A172 (cell line): ENCODE measurements at places on chromosomes 5 and 9.
A peak's percentile ranks its signal among the peaks of the same experiment; 100 is the strongest.

- DNase-seq: peak; percentile 21
Observed at GRCh38 chr9:114153761-114154599, 1.4 kb upstream of the COL27A1 start.

- DNase-seq: peak; percentile 71
Observed at GRCh38 chr9:127898433-127899127, 823 bp downstream of the ST6GALNAC6 start.

DNA sequence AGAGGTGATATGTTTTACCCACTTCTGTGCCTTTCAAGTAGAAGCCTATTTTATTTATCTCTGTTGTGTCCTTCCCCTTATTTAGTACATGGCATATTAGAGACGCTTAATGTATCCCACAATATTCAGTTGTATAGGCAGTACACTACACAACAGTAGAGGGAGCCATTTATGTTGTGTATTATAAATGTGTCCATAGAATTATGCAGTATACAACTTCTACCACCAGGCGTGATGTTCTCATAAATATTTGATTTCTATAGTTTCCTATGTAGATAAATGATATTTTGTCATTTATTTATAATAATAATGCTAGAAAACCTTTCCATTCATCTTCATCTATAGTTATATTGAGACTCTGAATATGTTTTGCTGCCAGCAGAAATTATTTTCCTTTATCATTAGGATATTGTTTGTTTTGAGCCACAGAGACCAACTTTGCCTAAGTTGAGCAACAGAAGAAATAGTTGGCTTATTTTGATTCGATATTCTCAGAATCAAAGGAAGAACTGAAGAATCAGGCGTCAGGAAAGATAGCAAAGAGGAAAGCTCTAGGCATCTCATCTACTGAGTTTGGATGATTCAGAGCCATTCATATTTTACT is 81.7 kb downstream of the ADAMTS19 start:
- peak; percentile 2 for DNase-seq

GRCh38 chr9:2125906-2126305 is 110.8 kb downstream of the SMARCA2 start:
- no peak for DNase-seq

GRCh38 chr5:72457491-72457890 is 49.7 kb downstream of the ZNF366 start:
- no peak for DNase-seq

GRCh38 chr5:98458004-98458403 is 315.5 kb upstream of the RGMB start:
- DNase-seq: peak; percentile 49

- DNase-seq: no peak
Observed at GRCh38 chr5:68225188-68225910, 9.8 kb downstream of the PIK3R1 start.

DNA sequence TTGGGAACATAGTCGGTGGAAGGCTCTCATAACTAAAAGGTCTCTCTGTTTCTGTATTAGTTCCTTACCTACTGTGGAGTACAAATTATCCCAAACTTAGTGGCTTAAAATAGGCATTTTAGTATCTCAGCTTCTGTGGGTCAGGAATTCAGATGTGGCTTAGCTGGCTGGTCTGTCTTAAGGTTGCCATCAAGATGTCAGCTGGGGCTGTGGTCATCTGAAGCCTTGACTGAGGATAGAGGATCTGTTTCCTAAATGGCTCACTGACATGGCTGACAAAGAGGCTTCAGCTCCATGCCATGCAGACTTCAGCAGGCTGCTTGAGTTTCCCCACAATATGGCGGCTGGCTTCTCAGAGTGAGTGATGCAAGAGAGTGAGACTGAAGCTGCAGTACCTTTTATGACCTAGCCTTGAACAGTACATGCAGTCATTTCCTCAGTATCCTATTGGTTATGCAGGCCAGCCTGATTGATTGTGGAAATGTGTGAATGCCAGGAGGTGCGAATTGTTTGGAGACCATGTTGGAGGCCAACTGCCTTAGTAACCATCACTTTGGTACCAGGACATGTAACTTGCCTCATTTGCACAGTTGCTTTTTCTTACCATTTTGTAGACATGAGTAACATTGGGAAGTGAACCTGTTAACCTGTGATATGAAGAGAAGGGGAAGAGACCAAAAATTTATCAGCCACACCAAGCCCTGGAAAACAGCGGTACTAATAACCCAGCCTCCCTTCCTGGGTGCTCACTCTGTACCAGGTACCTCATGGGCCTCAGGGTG is 152.8 kb upstream of the IER5L start:
- DNase-seq: no peak

DNA sequence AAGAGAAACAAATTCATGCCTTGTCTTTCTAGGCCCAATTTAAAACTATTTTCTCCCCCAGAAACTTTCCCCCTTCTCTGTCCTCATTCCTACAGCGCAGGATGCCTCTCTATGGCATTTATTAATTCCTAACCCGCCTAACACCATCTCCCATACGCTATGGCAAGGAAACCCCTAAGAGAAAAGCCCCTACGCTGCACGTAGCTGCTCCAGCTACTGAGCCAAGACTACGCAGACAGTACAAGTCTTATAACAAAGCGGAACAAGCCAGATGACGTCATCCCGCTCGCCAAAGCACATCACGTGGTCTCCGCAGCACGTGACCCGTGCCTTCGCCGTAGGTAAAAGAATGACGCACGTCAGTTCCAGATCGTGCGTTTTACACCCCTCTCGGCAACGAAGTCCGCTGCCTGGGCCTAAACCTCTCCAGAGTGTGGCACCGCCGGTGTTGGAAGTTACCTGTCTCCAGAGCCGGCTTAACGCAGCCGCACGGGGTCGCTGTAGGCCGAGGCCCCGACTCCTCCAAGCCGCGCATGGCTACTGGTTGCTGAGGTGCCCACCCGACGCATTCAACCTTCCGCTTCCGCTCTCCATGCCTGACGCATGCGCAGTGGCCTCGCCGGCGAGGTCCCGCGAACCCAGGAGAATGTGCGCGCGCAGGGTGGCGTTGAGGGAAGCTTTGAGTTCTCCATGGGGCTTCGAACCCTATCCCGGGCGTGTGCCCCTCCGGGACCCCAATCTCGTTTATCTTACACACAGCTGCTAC is at the start of gene TRMO:
TSS of gene TRMO (minus strand) at position 542 of the 766 bp plus-strand sequence. CDS start at position 535, 7 bp downstream.
- peak; percentile 98 for DNase-seq

DNA sequence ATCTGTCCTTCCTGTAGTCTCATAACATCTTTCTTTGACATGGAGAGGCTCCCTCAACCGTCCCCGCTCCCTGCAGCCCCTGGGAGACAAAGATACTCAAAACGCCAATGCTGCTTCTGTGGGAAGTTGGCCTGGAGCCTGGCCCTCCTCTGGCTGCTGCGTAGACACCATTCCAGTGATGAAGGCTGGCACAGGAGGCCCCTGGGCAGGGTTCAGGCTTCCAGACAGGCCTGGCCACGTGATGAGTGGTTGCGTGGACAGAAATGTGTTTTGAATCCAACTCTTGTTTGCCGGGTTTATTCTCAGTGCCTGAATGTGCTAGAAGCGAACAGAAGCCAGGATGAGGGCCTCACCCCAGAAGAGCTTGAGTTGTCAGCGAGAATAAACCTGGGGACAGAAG is 43.2 kb upstream of the NKX2-5 start:
- DNase-seq: no peak

DNA sequence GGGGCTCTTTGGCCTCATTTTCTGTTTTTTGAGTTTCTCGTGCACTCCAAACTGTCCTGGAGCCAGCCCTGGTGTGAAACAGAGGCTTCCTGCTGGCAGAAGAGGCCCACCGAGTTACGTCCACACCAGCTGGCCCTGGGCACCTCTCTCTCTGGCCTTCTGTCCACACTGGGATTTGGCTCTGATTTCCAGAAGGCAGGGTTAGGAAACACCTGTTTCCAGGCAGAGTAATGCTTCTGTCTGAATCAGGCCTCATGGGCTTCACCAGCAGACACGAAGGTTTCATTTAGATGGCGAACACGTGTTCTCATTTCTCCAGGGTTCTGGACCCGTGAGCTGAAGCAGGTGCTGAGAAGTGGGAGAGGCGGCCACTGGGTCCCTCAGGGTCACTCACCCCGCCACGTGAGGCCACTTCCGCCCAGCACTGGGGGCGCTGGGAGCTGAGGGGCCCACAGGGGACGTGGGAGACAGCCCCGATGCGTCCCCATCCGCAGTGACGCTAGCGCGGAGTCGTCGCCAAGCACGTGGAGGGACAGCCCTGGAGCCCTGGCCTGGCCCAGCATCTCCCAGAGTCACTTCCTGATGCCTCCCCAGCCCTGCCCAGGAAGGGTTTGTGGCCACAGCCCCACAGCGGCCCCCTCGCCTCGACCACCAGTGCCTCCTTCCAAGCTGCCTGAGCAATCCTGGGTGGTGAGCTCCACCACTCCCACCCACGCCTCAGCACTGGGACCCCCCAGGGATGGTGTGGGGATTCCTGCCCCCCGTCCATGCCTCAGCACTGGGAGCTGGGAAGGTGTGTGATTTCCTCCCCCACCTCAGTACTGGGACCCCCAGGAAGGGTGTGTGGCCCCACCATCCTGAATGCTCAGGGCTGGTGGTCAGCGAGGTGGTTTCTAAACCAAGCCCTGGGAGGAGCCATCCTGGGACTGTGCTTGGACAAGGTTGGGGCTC is 4.9 kb upstream of the LRRC14B start:
- no peak for DNase-seq

DNA sequence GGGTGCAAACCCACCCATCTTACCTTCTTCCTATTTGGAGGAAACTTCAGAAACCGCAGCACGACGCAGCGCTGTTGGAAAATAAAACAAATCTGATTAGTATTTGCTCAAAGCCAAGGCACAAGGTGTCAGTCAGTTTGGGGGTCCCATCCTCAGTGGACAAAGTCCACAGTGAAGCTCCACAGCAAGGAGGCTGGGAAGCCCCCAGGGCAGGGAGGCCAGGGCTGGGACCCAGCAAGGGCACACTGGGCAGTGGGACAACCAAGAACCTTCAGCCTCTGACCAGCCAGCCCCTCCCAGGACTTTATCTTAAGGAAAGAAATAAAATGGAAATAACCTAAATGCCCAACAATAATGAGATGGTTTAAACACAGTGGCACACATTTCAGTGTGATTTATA is 11.3 kb downstream of the IPPK start:
- no peak for DNase-seq

DNA sequence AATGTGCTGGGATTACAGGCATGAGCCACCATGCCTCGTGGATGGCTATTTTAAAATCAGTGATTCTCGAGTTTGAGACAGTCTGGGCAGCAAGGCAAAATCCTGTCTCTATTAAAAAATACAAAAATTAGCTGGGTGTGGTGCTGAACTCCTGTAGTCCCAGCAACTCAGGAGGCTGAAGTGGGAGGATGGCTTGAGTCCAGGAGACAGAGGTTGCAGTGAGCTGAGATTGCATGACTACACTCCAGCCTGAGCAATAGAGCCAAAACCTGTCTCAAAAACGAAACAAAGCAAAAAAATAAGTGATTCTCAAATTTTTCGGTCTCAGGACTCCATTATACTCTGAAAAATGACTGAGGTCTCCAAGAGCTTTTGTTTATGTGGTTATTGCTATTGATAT is 47.9 kb upstream of the HSPA9 start:
- DNase-seq: no peak

GRCh38 chr5:169104937-169105494 is 195.9 kb downstream of the SLIT3 start:
- DNase-seq: no peak

DNA sequence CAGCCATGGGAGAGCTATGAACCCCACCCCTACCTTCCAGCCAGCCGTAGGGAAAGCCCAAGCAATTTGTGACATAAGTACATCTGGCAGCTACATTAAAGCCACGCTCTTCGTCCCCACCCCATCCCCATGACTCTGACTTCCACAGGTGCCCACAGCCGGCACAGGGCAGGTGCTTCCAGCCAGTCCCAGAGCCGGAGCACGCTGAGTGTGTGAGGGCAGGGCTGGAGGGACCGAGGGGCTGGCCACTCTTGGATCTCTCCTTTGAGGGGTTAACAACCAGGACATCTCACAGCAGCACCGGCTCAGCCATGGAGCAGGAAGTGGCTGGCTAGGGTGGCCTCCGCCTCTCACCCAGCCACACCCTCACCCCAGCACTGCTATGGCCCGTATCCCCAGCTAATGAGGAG is 2.4 kb upstream of the FAM78A start:
- no peak for DNase-seq

GRCh38 chr5:135951257-135951656 is 3.5 kb downstream of the LECT2 start:
- no peak for DNase-seq

- DNase-seq: no peak
Observed at GRCh38 chr5:127615916-127616315, 33.0 kb upstream of the CTXN3 start.

DNA sequence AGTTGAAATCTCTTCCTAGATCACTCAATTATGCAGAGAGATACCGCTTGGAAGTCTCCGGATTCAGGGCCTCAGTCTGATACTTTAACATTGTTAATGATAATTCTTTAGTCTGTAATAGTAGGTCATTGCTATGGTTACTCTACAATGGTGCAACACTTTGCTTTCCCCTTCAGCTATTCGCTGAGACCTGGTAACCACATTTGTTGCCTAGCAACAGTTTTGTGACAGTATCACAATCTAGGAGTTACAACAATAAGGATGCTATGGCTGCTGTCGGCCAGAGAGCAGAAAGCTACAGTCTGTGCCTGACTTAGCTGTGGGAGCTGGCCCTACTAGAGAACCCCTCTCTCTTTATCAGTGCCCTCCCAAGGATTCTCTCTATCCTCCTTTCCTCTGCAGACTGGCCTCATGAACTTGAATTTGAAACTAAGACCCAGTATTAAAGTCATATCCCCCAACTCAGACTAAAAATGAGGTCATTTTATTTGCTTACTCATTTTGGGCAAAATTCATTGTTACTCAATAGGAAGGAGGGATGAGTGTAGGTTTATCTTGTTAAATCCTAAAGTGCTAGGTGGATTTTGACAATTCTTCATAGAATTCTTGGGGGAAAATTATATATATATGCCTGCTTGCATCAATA is 39.3 kb downstream of the NR2F1 start:
- DNase-seq: no peak

- DNase-seq: peak; percentile 59
Observed at GRCh38 chr5:97553604-97554452, 370.8 kb upstream of the RIOK2 start.

DNA sequence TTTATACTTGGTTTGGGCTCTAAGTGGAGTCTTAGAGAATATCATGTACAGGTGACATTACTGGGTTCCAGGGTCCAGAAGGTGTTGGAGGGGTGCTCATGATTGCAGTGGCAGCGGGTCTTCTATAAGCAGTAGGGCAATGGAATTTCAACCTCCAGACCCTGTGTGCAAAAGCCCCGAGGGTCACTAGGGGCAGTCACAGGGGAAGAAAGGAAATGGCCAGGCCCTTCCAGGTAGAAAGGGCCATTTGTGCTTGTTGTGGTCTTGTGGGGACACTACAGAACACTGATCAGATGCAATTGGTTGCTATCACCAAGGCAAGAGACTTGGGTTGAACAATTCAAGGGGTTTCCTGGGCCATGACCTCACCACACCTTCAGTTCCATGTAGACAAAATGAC is 283.4 kb downstream of the GADD45G start:
- DNase-seq: no peak

DNA sequence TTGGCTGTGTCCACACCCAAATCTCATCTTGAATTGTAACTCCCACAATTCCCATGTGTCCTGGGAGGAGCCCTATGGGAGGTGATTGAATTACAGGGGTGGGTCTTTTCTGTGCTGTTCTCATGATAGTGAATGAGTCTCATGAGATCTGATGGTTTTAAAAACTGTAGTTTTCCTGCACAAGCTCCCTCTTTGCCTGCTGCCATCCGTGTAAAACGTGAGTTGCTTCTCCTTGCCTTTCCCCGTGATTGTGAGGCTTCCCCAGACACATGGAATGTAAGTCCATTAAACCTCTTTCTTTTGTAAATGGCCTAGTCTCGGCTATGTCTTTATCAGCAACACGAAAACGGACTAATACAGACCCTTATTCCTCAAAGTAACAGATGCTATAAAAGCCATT is 94.1 kb downstream of the DOCK2 start:
- no peak for DNase-seq

- DNase-seq: no peak
Observed at GRCh38 chr9:13377171-13377925, 97.9 kb upstream of the MPDZ start.
